Smooth muscle cell of the brain vasculature (primary cell): ENCODE measurements at places on chromosomes 6 and 20.

GRCh38 chr6:68778356-68779020 is 143.4 kb downstream of the ADGRB3 start:
- no peak for DNase-seq

GRCh38 chr6:37288247-37288646 is 30.3 kb upstream of the TMEM217 start:
- DNase-seq = no peak

- no peak for DNase-seq
Observed at GRCh38 chr20:41201760-41202159, 64.4 kb downstream of the PLCG1 start.

DNA sequence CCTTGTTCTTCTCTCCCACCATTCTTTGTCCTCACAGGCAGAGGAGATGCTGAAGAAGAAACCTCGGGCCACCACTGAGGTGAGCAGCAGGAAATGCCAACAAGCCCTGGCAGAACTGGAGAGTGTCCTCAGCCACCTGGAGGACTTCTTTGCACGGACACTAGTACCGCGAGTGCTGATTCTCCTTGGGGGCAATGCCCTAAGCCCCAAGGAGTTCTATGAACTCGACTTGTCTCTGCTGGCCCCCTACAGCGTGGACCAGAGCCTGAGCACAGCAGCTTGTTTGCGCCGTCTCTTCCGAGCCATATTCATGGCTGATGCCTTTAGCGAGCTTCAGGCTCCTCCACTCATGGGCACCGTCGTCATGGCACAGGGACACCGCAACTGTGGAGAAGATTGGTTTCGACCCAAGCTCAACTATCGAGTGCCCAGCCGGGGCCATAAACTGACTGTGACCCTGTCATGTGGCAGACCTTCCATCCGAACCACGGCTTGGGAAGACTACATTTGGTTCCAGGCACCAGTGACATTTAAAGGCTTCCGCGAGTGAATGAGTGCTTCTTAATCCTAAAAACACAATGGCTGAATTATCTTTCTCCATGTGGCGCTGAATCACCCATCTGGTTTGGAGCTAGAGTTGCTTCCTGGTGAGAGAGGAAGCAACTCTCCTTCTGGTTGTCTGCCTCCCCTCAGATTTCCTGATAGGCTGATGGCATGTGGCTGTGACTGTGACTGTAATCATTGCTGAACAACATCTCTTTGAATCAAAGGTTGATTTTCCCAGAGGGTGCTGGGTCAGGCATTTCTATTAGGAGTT is 4.6 kb downstream of the MAD2L1BP start:
- no peak for DNase-seq

GRCh38 chr20:64030371-64031134 is 5.4 kb upstream of the C20orf204 start:
- no peak for DNase-seq

DNA sequence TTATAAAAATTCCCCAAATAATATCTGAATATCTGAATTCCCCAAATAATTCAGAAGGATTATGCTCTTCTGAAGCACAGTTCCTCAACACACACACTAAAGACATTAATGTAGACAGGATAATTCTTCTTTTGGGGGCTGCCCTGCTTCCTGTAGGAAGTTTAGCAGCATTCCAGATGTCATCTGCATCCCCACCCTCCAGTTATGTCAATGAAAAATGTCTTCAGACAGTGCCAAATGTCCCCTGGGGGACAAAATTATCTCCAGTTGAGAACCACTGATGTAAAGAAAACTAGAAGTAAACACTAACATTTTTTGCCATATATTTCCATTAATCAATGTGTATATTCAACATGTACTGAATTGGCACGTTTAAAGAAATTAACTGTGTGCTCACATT is 25.9 kb upstream of the NAA20 start:
- DNase-seq = no peak

GRCh38 chr6:169177516-169178166 is 76.0 kb downstream of the THBS2 start:
- DNase-seq = no peak

- no peak for DNase-seq
Observed at GRCh38 chr20:63442100-63442493, 30.4 kb downstream of the KCNQ2 start.

GRCh38 chr6:75932067-75932466 is 140.4 kb downstream of the IMPG1 start:
- no peak for DNase-seq

GRCh38 chr20:51801823-51802123 is 548 bp downstream of the SALL4 start:
- DNase-seq = no peak

DNA sequence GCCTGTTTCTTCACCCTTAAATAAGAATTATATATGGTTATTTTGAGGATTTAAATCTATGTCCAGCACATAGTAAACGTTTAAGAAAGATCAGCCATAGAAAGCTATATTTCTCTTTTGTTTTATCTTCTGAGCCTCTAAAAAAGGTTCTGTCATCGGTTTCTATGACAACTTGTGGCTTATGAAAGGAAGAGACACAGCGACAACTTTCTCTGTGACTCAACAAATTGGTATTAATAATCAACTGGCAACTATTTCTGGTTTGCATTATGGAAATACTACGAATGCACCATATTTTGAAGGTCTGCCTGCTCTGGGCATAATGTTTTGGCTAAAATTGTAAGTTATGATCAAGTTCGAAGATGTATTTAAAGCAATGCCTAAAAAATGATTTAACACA is 751.0 kb downstream of the CD109 start:
- DNase-seq = no peak

GRCh38 chr6:147067184-147067583 is 137.0 kb upstream of the STXBP5 start:
- DNase-seq = no peak

GRCh38 chr6:45478240-45478639 is 100.5 kb upstream of the SUPT3H start:
- no peak for DNase-seq

GRCh38 chr20:62286493-62287064 is 16.2 kb upstream of the ADRM1 start:
- DNase-seq = no peak

DNA sequence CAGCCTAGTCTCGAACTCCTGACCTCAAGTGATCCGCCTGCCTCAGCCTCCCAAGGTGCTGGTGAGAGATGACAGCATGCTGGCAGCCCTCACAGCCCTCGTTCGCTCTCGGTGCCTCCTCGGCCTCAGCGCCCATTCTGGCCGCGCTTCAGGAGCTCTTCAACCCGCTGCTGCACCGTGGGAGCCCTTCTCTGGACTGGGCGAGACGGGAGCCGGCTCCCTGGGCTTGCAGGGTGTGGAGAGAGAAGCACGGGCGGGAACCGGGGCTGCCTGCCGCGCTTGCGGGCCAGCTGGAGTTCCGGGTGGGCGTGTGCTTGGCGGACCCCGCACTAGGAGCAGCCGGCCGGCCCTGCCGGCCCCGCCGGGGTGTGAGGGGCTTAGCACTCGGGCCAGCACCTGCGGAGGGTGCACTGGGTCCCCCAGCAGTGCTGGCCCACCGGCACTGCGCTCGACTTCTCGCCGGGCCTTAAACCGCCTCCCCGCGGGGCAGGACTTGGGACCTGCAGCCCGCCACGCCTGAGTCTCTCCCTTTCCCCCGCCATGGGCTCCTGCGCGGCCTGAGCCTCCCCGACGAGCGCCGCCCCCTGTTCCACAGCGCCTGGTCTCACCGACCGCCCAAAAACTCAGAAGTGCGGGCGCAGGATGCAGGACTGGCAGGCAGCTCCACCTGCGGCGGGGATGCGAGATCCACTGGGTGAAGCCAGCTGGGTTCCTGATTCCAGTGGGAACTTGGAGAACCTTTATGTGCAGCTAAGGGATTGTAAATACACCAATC is 31.5 kb upstream of the RANBP9 start:
- no peak for DNase-seq

DNA sequence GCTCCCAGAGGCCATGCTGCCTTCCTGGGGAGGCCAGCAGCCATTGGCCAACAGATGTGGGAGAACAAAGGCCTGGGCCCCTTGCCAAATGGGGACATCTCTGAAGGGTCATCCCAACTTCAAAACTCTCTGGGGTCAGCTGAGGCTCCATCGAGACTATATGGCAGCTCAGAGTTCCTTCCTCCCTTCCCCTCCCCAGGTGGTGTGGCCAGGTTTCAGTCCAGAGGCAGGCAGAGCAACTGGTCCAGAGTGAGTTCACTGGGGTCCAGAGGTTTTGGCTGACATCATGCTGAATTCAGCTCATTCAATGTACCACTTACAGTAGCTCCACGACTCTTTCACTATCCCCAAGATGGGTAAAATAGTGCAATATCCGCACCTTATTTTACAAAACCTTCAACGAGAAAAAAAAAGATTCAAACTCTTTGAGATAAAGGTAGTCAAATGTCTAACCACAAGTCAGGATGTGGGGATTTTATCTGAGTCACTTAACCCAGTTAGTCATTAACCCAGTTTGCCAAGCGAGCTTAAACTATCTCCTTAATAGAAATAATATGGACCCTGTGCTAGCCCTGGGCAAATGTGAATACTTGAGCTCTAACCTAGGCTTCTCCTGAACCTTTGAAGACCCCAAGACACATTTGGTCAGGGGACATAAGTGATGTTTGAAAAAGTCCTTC is 108.4 kb upstream of the PLEKHG1 start:
- DNase-seq = no peak

DNA sequence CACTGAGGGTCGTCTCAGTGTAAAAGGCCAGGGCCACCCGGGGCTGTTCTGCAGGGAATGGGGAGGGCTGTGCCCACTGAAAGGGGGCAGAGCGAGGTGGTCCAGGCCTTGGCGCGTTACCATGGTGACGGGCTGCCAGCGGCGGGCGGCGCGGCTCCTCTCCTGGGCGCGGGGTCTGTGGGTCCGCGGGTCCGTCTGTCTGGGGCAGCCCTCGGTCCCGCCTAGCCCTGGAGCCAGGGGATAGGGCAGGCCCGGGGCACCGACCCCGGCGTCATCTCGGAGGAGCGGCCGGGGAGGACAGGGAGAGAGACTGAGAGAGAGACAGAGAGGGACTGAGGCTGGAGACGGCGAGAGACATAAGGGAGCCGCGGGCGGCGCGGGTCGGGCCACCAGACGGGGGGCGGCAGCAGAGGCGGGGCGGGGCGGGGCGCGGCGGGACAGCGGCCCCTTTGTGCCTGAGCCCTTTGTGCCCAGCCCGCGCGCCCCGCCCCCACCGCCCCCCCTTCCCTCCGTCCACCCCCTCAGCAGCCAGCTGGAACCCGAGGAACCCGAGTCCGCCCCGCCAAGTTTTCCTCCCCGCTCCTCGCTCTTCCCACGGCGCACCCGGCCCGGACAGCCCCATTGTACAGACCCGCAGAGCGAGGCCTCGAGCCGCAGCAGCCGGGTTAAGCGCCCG is at the start of gene KIAA1755:
Gene KIAA1755, minus strand, starts transcription at position 358 of the 676 bp plus-strand sequence. Its CDS starts 235 bp downstream, at position 123.
- DNase-seq = no peak

- no peak for DNase-seq
Observed at GRCh38 chr6:17656092-17656491, 50.6 kb downstream of the NUP153 start.

DNA sequence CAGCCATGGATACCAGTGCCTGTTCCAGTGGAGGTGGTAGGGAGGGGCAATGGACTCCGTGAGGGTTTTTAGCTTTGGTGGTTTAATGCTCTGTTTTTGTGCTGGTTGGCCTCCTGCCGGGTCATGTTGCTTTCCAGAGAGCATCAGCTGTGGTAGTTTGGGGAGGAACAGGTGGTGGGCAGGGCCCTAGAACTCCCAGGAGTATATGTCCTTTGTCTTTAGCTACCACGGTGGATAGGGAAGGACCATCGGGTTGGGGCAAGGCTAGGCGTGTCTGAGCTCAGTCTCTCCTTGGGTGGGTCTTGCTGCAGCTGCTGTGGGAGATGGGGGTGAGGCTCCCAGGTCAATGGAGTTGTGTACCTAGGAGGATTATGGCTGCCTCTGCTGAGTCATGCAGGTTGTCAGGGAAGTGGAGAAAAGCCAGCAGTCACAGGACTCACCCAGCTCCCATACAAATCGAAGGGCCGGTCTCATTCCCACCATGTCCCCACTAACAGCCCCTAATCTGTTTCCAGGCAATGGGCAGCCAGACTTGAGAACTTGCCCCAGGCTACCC is 38.9 kb downstream of the MRAP2 start:
- DNase-seq = no peak

GRCh38 chr20:19785173-19785982 is 27.3 kb downstream of the RIN2 start:
- DNase-seq = no peak

DNA sequence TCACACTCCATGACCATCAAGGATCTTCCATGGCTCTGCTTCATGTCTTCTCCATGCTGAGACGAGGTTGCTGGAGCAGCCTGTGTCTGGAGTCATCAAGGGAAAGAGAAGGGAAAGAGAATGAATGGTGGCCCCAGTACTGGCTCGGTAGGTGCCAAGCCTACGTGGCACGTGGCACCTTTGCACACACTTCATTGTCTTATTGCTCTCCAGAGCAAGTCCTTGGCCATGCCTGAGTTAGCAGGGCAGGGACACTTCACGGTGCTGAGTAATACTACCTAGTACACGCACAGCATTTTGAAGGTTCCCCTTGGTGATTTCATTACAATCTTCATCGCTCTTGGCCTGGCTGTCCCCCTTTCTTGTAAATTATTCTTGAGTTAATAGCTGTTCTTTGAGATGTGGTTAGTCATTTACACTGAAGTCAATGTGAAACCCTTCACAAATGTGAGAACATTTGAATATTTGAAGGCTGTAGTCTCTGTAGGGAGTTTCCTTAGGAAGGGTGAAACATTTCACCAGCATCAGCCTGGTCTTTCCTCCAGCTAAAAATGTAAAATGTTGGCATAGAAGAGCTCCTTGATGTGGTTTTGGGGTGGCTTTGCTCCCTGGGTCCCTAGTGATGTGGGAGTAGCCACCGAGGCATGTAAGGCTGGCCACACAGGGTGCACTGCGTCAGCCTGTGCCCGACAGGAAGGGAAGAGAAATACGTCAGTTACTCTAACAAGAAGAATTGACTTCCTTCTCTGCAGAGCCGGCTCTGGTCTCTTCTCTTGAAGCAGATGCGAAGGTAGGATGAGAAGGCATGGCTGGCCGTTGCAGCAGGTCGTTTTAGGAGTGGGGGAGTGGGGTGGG is at the start of gene SYTL3:
Gene SYTL3, plus strand, starts transcription at position 766 of the 855 bp plus-strand sequence. CDS start 13,215 bp downstream, outside the sequence.
- DNase-seq = no peak
